OCI-LY7 (cell line): ENCODE measurements at places on chromosomes 13 and 19. TPM values are rescaled to one million over a fixed set of nuclear protein-coding genes. Genes with fewer than 3 reads are reported as not detected.

GRCh38 chr19:55134736-55135135 lies 14.3 kb downstream of the TNNT1 start:
- DNase-seq, result peak; percentile 31

- no peak for DNase-seq
These were observed 25.4 kb downstream of the ZNF90 start for GRCh38 chr19:20103091-20103740.

GRCh38 chr19:46209051-46209450 lies 20.5 kb upstream of the IGFL1 start:
- no peak for DNase-seq

GRCh38 chr13:77036279-77036678 lies 9.3 kb upstream of the FBXL3 start:
- DNase-seq, result no peak

DNA sequence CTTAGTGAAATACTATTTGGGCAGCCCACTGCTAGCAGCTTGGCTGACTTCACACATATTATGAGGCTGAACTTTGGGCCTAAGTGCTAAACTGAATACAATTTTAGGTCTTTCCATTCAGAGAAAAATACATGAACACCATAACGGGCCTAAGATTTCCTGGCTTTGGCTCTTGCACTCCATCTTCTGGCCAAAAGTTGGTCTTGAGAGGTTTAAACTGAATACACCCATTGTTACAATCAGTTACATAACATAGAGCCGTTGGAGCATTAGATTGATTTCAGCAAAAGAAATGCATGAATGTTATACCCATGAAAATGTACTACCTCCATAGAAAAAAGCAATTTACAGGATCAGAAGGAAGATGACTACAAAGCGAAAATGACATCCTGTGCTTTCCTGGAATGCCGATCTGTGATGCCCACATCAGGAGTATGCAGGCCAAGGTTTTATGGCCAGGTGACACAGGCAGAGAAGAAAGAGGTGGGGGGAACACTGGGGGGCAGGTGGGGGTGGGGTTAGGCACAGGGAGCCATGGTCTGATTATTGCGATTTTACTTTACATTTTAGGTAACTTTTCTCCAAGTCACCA lies 11.1 kb upstream of the SHISA2 start:
- peak; percentile 50 for DNase-seq

DNA sequence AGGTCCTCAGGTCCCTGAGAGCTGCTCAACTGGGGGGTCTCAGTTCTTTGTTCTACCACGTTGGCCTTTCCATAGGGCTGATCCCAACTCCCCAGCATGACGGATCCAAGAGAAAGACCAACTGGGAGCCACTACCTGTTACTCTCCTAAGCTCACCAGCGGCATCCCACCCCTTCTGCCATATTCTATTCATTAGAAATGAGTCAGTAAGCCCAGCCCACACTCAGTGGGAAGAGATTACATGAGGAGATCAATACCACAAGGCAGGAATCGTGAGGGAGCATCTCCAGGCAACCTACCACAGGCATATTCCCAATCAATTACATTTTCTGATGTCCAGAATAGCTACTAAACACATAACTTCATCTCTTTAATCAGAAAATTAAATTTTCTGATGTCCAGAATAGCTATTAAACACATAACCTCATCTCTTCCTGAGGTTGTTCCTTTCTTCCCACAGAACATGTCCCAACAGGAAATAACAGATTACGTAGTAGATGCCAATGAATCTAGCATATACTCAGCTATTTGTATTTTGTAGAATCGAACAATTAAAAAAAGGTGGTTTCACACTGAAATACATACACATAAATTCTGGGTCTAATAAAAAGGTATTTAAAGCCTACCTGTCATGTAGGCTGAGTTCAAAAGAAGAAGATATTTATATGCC lies 708.1 kb upstream of the ARGLU1 start:
- DNase-seq, result no peak

DNA sequence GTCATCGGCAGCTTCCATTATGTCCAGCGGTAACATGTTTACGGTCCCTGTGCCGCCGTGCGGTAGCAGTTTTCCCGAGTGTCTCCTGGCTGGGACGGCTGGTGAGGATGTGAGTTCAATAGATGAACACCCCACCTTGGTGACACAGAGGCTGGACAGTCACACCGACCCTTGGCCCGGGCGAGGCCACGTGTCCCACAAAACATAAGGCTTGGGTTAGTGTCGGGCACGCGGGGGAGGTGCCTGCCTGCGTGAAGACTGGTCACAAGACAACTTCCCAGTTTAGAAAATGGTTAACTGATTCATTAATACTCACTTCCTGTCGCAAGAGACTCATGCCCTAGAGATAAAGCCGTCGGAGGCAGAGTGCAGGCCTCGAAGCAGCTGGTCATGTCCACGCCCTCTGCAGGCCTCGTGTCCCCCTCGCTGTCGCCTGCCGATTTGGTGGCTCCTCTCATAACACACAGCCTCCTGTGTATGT lies 17.2 kb downstream of the RASA3 start:
- no peak for DNase-seq

GRCh38 chr13:47233734-47234133 lies 336.9 kb upstream of the HTR2A start:
- DNase-seq, result no peak

GRCh38 chr13:21436582-21436981 lies 22.5 kb downstream of the ZDHHC20 start:
- no peak for DNase-seq

DNA sequence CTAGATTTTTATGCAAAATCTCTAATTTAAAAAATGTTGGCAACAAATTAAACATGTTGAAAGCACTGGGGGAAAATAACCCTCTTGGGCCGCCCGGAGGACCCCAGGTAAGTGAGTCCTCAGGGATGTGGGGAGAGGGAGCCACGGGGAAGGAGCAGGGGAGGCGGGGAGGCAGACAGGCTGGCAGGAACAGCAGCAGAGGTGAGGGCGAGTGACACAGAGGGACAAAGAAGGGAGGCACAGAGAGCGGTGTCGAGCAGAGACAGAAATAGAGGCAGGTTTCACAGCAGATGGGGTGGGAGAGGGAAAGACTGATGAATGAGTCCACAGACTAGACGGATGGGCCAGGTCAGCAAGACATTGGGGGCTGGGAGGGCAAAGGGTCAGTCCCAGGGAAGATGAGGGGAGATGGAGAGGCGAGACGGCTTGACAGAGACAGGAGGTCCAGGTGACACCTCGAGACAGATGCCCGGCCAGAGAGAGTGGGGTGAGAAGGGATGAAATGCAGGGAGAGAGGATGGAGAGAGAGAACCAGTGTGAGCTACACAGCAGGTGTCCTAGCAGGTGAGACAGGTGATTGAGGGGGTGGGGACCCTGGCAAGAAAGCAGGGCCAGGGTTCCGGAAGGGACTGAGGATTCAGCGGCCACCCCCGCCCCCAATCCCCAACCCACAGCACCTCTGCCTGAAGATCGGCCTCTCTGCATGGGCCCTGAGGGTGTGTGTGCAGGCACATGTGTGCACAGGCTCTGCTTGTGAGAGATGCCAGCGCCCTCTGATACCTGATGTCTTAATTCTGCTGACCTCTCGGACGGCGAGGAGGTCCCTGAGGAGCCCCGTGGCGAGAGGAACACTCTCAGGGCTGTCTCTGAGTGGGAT lies 3.8 kb downstream of the LRRC4B start:
- no peak for DNase-seq

GRCh38 chr13:31174018-31174417 lies 12.3 kb upstream of the HSPH1 start:
- DNase-seq, result no peak

GRCh38 chr19:18137242-18137641 lies 15.7 kb upstream of the PIK3R2 start:
- no peak for DNase-seq

- DNase-seq, result peak; percentile 51
These were observed 8.5 kb upstream of the SLC25A15 start for GRCh38 chr13:40780822-40781401.

DNA sequence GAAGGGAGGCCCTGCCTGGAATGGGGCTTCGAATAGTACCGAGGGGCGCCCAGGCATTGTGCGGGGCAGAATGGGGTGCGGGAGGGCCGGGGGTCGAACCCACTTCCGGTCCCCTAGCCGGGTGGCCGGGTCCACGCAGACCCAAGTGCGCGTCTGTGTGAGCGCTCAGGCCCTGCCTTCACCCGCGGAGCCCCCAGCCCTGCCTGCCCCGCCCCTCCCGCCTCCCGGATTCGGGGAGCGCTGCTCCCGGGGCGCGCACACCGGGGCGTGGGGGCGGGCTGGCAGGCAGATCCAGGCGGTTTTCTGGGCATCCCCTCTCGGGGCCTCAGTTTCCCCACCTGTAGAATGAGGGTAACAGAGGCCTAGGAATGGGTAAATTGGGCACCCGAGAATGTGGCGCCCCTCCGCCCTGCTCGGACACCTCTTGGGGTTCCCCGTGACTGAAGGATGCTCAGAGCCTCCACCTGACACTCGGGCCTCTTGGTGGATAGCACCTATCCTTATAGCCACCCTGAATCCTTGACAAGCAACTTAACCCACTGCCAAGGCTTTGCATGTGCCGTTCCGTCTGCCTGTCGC lies 682 bp downstream of the PIK3R2 start:
- peak; percentile 38 for DNase-seq

DNA sequence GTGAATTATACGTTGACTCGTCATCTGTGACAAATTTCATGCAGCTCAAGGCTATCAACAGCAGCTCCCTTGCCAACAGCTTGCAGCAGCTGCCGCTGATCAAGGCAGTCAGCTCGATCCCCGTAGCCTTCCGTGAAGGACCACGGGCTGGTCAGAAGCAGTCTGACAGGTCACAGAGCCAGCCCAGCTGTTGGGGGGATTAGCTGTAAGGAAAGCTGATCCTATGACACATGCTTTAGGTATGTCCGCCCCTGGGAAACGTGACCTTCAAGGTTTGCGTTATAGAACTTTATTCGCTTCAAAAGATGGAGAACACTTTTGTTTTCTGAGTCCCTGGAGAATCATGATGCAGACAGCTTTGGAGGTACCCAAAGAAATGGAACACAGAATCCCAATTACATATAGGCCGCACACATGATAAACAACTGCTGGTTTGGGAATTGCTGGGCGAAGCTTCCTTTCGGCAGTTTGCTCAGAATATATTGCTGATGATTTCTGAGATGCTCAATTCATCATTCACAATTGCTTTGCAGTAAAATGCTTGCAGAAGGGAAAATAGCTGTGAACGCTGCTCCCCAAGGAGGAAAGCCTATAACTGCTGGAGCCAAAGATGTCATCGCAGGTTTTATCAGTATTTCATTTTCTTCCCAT lies 62.6 kb upstream of the USP29 start:
- no peak for DNase-seq

- no peak for DNase-seq
These were observed 8.8 kb upstream of the BBC3 start for GRCh38 chr19:47239610-47240296.

GRCh38 chr13:112873851-112874750 lies 94.9 kb upstream of the MCF2L start:
- peak; percentile 56 for DNase-seq

GRCh38 chr13:72567566-72567965 lies 159.9 kb downstream of the MZT1 start:
- no peak for DNase-seq

DNA sequence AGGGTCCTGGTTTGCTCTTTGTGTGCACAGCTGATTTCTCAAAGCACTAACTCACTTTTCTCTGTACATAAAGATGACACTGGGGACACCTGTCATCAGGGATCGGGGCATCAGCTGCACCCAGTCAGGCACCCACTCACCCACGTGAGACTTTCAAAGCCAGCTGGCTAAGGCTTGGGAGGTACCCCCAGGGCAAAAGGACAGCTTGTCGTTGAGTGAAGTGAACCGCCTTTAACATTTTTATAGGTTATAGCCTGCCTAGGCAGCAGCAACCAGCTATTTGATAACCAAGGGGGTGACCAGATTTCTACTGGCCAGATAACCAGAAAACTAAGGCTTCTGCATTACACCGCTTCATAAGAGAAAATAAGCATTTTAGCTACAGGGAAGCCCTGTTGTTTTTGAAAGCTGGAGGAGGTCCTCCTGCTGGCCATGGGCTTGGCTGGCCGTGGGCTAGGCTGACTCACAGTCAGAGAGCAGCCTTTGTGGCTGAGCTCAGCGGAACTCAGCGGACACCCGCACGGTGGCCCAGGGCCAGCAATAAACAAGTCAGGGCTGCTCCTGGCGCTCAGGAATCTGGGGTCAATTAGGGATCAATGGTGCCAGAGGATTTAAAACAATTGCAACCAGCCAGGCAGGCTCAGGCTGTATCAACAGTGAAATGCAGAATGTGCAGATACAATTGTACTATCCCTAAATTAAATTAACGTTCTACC lies 57.1 kb downstream of the ALOX5AP start:
- no peak for DNase-seq

GRCh38 chr13:104246955-104247354 lies 1180.7 kb upstream of the SLC10A2 start:
- no peak for DNase-seq

GRCh38 chr13:29782798-29783197 lies 67.6 kb downstream of the UBL3 start:
- DNase-seq, result no peak

Gene SHISA2
- total RNA-seq, result not detected in 2 replicates

Gene YIF1B
- total RNA-seq, result 59.3 and 64.3 TPM in 2 replicates

Gene SULT2A1
- not detected in 2 replicates for total RNA-seq

Gene CYP4F3
- total RNA-seq, result not detected in 2 replicates

Gene ZNF446
- 11.0 and 11.1 TPM in 2 replicates for total RNA-seq

Gene PPP2R1A
- total RNA-seq, result 207 and 208 TPM in 2 replicates

Gene BCL3
- total RNA-seq, result 18.6 and 22.9 TPM in 2 replicates

Gene C1QTNF9
- not detected in 2 replicates for total RNA-seq

Gene TUBA3C
- not detected in 2 replicates for total RNA-seq
